Islet precursor cell (in vitro differentiated cells): ENCODE measurements at places on chromosomes 16 and 17.

- DNase-seq: peak; percentile 39
Measured at GRCh38 chr17:45334231-45334630, 17.4 kb upstream of the MAP3K14 start.

DNA sequence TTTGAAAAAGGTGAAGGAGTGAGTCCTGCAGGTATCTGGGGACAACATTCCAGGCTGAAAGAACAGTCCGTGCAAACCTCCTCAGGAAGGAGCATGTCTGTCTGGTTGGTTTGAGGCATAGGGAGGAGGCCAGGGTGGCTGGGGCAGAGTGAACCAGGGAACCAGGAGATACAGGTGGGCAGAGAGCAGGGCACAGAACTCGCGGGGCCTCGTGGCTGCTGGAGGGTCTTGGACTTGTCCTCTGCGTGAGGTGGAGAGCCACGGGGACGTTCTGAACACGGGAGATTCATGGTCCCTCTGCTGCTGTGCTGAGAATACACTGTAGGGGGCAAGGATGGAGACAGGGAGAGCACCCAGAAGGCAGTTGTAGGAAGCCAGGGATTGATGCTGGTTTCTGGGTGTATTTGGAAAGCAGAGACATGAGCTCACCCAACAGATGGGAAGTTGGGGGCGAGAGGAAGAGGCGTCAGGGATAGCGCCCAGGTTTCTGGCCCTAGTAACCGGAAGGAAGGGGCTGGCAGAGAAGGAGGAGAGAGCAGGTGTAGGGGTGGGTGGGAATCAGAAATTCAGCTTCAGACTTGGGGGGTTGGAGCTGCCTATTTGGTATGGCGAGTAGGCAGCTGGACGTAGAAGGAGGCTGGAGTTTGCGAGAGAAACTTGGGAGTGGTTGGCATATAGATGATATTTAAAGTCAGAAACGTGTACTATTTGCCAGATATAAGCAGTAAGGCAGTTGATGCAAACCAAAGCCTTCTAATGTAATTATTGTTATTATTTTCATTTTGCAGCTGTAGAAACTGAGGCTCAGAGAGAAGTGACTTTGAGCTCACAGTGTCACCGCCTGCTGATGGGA, at the start of gene CCL17:
Gene CCL17 (plus strand): TSS at position 803 of the 853 bp plus-strand sequence. CDS start 9,166 bp downstream, outside the sequence.
- no peak for DNase-seq

DNA sequence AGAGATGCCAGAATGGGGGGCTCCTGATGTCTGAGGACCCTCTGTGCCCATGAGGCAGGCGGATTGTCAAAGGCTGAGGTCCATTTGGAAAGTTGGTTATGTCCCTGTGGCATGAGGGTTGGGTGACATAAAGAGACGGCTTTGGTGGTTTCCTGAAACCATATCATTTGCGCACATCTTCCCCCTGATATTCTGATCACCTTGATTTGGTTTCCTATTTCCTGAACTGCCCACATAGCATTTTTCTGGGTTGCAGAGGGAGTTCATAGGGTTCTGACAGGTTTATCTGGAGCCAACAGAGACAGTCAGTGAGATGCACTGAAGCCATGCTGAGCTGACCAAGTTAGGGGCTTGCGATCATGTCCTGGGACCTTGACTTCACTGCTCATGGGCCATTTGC, 15.7 kb upstream of the RNF222 start:
- DNase-seq: no peak

DNA sequence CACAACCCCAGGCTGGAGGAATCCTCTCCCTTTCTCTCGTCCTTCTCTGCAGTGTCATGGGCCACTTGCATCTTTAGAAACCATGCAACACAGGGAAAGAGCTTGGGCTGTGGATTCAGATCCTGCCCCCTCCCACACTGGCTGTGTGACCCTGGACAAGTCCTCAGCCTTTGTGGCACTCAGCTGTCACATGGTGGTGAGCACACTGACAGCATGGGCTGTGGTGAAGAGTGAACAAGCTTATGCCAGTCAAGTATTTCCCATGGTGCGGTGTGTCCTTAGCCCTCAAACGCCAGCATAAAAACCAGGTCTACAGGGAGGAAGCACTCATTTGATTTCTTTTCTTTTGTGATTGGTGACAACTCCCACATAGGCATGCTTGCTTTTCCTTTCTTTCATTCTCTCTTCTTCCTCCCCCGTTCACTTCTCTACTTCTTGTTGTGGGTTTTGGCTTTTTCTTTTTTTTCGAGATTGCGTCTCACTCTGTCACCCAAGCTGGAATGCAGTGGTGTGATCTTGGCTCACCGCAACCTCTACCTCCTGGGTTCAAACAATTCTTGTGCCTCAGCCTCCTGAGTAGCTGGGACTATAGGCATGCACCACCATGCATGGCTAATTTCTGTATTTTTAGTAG, 314.2 kb downstream of the CPPED1 start:
- no peak for DNase-seq

DNA sequence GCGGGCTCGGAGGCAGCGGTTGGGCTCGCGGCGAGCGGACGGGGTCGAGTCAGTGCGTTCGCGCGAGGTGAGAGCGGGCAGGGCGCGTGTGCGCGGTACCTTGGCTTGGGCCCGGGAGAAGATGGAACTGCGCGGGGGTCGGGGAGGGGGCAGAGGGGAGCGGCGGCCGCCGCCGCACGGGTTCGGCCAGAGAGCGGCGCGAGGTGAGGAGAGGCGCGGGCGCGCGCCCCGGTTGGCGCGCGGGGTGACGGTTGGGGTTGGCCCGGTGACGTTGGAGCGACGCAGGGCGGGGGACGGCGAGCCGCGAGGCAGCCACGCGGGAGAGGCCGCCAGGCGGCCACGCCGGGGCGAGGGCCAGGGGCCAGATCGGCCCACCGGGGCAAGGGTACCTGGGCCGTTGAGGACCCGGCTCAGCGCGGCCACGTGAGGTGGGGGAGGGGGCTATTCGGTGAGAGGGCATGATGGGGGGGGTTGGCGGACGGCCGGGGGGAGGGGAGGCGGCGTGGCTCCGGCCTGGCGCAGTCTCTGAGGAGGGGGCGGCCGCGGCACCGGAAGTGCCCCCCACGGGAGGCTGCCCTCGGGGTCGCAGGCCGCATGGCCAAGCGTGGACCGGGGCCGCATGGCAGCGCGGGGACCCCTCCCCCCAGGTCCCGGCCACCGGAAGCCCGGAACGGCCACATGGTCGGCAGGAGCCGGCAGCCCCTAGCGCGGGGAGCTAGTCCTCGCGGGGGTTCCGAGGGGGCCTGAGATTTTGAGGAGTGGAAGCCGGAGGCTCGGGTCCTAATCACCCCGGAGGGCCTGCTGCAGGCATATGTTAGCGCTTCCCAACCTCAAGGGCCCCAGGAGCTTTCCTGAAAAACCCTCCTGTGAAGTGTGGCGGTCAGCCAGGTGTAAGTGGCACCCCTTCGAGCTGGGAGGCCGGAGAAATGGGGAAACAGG, 527 bp downstream of the EIF5A start:
- peak; percentile 65 for DNase-seq

DNA sequence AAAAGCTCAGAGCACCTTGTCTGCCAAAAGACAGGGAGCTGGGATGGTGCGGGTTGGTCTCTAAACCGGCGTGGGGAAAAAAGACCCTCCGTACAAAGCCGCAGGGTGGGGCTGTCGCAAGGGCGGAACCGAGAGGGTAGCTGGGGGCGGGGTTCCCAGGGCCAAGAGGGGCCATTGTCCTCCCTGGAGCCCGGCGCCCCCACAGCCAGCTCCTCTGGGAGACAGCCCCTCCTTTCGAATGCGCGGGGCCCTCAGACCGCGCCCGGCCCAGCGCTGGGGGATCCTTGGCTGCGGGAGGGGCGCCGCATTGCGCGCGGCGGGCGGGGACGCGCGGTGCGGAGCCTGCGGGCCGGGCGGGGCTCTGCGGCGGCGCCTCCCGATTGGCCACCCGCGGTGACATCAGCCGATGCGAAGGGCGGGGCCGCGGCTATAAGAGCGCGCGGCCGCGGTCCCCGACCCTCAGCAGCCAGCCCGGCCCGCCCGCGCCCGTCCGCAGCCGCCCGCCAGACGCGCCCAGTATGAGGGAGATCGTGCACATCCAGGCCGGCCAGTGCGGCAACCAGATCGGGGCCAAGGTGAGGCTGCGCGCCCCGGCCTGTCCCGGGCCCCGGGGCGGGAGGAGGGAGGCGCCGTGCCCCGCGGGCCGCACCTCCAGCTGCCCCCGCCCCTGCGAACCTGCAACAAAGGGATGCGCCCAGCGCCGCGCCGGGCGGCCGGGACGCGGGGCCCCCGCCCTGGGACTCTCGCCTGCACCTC, at the start of gene TUBB3:
Gene TUBB3 (plus strand): TSS at position 459 of the 756 bp plus-strand sequence. CDS start 60 bp downstream, at position 519.
- DNase-seq: peak; percentile 90

DNA sequence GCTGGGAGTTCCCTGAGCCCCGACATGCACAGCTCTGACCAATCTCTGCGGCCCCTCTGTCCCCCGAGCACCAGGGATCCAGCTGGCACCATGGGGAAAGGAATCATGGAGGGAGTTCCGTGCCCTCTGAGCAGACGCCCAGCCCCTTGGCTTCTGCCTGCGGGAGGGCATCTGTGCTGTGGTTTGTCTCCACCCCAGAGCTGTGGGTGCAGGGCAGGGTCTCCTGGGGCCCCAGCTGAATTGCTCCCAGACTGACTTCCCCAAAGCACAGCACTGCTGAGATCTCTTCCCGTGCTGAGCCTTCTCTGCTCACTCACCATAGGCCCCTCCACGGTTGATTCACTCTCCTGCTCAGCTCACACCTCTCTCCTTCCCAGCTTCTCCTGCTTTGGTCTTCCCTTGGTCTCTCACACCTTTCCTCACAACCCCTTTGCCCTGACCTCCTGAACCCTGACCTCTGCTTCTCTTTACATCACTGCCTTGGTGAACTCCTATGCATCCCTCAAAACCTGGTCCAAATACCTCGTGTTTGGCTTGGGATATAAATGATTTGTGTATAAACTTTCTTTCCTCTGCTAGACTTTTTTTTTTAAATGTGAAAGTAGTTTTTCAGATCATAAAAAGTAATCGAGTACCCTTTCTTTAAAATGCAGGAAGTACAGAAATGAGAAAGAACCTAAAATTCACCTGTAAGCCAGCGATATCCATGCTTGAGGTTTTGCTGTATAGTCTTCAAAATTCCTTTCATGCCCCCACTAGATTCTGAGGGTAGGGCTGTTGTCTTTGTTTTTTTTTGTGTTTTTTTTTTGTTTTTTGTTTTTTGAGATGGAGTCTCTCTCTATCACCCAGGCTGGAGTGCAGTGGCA, 265.3 kb downstream of the SEC14L1 start:
- no peak for DNase-seq
